ENCODE measurements at places on chromosomes 5 and 9. TPM values are rescaled to one million over a fixed set of nuclear protein-coding genes. Genes with fewer than 3 reads are reported as not detected.
A peak's percentile ranks its signal among the peaks of the same experiment; 100 is the strongest.

SMIM33 gene
- not detected for total RNA-seq

PTGDS gene
- not detected for total RNA-seq

TRIP13 gene
- total RNA-seq, result 29.9 TPM

FOXE1 gene
- 9.1 TPM for total RNA-seq

DNA sequence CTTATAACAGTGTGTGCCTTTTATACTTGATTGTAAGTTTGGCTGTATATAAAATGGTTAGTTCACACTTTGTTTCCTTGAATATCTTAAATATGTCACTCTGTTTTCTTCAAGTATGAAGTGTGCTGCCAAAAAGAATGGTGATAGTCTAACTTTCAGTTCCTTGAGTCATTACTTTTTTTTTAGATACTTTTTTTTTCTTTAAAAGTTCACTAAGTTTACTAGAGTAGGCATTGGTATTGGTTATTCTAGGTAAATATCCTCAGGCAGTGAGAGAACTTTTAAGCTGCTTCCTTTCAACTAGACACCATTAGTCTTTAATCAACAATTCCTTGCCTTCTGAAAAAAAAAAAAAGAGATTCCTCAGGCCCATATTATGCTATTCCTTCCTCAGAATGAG lies 41.9 kb downstream of the SPEF2 start:
- no peak overlapping the region for H3K27ac ChIP-seq
- H3K4me1 ChIP-seq, result no peaks in the 10 kb centered on the region

DNA sequence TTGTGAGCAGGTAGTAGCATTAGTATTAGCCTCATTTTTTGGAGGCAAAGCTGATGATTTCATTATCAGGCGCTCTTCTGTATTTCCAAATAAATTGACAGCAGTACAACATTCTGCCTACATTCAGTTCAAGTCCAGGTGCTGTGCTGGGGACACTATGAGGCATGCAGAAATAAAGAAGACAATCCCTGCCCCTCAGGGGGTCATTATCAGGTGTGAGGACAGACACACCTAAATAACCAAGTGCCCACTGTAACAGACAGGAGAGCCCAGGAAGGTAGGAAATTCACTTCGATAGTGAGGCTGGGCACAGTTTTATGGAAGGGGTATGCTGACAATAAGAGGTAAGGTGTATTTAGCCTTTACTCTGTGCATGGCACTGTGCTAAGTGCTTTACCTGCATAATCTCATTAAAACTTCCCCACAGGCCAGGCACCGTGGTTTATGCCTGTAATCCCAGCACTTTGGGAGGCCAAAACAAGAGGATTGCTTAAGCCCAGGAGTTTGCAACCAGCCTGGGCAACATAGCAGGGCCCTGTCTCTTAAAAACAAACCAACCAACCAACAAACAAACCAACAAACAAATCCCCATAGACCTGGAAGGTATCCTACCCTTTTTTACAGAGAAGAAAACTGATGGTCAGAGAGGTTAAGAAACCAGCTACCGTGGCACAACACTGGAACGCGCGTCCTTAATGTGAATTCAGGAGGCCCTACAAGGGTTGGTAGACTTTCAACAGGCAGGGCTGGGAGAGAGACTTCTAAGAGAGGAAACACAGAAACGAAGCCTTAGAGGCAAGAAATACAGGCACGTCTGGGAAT lies 17.5 kb upstream of the GPX3 start:
- no peak overlapping the region for H3K27ac ChIP-seq
- no peaks in the 10 kb centered on the region for H3K4me1 ChIP-seq
- H3K4me3 ChIP-seq, result no peak overlapping the region
- no peak for DNase-seq

DNA sequence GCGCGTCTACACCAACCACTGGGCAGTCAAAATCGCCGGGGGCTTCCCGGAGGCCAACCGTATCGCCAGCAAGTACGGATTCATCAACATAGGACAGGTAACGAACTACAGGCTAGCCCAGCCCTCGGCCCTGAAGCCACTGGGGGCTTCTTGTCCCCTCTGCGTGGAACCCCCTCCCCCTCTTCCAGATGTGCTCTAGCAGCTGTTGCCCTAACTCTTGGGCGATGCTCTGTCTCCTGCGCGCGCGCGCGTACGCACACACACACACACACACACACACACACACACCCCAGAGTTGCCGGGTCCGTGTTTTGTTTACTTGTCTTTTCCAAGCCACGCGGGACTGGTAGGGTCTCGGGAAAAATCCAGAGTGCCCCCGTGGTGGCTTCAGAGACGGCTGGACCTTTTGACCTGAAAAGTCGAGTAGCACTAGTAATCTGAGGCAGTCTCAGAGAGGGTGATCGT lies 836 bp downstream of the PCSK5 start:
- H3K27ac ChIP-seq, result peak overlapping the region; percentile 86
- H3K36me3 ChIP-seq, result peaks cover 43% of the 10 kb centered on the region
- peaks cover 25% of the 10 kb centered on the region for H3K4me1 ChIP-seq
- no peaks in the 10 kb centered on the region for H3K27me3 ChIP-seq
- no peak for DNase-seq

DNA sequence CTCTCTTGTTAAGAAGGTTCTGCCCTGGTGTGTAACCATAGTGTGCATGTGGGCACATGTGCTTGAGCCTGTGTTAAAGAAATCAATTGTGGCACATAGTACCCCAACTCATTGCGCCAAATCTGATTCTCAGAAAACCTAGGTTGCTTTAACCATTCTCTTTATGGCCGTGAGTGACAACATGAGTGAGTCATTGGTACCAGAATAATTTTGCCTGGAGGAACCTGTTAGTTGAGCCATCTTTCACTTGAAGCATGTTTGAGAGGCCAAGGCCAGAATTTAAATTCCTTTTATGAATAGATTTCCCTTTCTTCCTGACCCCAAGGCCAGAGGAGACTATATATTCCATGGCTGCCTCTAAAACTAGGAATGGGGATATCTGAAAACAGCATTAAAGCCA lies 35.2 kb upstream of the SLC36A2 start:
- no peaks in the 10 kb centered on the region for H3K4me1 ChIP-seq
- no peak overlapping the region for H3K4me3 ChIP-seq
- H3K27me3 ChIP-seq, result peaks cover 25% of the 10 kb centered on the region
- no peak for DNase-seq
- no peaks in the 10 kb centered on the region for H3K36me3 ChIP-seq
- H3K27ac ChIP-seq, result no peak overlapping the region

Measured in Calu3 (cell line).